Immature natural killer cell (primary cell): ENCODE measurements at places on chromosomes 16 and 17. TPM values are rescaled to one million over a fixed set of nuclear protein-coding genes. Genes with fewer than 3 reads are reported as not detected.

SEPTIN1 gene
- polyA plus RNA-seq = 155 TPM

EMP2 gene
- polyA plus RNA-seq = not detected

DLX4 gene
- 0.19 TPM for polyA plus RNA-seq

- no peak for DNase-seq
Measured at GRCh38 chr16:50318796-50319578, 49.8 kb downstream of the BRD7 start.

DNA sequence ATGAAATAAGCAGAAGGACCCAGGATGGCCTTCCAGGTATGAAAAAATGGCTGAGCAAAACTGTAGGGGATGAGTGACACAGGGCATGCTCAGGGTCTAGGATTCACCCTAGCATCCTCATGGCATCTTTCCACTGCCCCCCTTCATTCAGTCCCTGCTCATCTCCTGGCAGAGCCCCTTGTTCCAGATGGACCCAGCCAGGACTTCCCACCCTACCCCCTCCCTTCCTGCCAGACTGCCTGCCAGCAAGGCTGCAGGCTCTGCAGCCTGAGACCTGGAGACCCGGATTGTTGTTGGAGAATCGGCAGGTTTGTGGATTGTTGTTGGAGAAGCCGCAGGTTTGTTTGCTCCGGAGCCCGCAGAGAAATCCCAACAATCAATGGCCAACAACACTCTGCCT, 6.6 kb downstream of the SEZ6 start:
- no peak for DNase-seq

DNA sequence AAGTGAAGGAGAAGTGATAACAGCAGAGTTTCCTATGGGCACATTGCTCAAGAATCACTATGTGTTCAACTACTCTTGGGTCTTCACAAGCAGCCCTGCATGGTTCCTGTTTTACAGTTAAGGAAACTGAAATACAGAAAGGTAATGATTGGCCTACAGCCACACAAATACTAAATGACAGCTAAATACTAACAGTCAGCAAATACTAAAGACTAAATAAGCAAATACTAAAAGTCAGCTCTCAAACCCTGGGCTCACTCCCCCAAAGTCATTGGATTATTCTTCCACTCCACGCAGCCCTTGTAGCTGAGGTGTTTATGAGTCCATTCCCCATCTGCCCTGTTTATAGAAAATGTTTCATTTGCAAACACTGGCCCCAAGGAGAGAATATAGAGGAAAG, 372.7 kb upstream of the CDH11 start:
- no peak for DNase-seq

DNA sequence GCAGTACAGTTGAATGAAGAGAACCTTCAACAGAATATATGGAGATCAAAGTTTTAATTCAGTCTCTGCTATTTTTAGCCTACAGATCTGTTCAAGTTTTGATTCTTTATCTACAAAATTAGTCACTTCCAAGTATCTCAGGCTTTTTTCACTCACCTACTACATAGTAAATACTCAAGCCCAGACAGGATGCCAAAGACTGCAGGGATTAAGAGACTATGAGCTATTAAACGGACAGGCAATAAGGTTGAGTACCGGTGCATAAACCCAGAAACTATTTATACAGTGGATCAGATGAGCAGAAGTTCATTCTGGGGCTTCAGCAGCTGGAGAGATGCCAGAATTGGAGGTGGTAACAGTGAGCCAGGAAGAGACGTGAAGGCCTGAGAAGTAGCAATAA, 18.7 kb upstream of the OR3A1 start:
- DNase-seq = no peak

- no peak for DNase-seq
Measured at GRCh38 chr17:9677411-9677810, 32.1 kb downstream of the USP43 start.

- no peak for DNase-seq
Measured at GRCh38 chr17:8710813-8711212, 33.8 kb downstream of the CCDC42 start.

DNA sequence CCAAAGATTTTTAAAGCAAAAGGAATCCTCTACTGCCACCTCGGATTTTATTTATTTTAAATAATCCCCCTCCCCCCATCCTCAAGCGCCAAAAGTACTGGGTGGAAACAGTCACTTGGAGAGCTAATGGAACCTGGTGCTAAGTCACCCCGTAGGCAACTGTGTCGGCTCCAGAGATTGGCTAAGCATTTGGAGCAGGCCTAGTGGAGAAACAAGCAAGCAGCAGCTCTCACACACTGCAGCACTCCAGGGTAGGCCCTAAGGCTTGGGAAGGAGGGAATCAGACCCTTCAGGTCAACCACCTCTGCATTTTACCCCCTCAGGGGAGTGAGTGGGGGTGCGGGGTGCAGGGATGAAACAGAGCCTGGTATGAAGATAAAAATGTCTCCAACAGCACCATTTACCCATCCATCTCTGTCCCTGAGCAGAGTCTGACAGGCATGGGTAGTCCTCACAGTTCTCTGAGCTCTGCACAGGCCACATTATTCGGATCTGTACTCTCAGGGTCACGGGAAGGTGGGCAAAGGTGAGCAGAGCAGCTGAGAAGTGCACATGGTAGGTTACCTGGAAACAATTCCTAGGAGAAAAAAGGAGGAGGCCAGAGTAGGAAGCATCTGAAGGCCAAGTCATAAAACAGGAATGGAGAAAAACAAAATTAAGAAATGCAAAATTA, 27.2 kb upstream of the STAC2 start:
- no peak for DNase-seq

DNA sequence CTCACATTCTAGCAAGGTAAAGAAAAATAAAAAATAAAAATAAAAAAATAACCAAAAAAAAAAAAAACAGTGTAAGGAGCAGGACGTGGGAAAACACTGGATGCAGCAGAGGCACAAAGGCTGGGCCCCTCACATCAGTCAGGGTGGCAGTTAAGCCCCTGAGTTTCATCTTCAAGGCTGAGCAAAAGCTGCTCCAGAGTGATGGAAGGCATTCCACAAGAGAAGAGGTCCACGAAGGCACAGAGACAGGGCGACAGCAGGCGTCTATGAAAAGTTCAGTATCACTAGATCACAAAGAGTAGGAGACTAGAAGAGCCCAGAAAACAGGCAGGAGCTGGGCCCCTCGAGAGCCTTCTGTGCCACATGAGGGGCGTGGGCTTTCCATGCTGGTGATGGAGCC, 12.0 kb downstream of the TMEM186 start:
- no peak for DNase-seq

DNA sequence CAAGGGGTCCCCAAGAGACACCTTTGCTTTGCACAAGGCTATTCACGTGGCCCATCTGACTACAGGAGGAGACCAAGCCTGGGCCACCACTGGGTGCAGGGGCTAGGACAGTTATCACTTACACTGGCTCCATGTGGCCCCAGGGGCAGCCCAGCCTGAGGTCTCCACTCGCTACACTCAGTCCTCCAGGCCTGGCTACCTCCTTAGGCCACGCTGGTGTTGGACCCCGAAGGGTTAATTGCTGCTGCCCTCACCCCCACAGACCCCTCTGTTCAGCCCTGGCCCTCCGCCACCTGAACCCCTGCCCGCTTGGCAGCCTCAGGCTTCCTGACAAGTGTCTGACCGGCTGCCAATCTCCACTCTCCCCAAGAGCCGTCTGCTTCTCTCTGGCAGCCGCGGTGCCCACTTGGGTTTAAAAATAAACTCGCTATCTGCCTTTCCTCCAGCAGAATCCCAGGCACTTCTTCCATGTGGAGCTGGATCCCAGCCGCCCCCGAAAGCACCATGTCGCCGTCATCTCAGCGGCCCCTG, 27.8 kb downstream of the ADAM11 start:
- DNase-seq = no peak

DNA sequence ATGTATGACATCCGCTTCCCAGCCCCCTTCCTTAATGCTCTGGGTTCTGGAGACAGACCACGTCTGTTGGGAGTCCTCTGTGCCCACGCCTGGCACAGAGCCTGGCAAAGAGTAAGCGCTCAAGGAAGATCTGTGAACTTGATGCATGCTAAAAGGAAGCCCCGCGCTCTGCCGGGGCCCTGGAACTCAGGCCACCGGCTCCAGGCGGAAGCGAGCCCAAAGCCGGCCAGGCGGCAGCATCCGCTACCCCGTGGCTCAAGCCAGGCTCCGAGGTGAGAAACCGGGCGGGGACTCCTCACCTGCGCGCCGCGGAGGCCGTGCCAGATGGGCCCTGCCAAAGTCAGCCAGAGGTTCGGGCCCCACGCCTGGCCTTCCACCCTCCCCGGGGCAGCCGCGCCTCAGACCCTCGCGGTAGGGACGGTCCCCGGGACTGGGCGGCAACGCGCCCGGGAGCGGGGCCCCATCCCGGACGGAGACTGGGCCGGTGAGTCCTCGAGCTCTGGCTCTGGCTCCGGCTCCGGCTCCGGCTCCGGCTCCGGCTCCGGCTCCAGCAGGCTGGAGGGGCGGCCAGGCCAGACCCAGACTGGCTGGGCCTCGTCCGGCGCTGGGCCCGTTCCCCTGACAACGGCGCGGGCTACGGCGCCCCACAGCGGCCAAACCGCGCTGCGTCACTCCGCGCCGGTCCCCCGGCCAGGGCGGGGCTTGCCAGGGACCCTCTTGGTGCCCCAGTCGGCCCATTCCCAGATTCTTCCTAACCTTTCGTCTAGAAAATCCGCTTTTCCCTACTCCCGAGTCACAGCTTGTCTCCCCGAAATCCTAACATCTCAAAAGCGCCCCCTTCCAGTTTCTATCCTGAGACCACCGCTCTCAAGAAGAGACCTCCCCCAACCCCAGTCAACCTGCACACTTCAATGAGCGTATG, at the start of gene ZDHHC1:
TSS of gene ZDHHC1 (minus strand) at position 606 of the 922 bp plus-strand sequence. CDS start 8,702 bp downstream, outside the sequence.
- DNase-seq = peak; percentile 61
